ENCODE measurements at places on chromosomes 1 and 21. TPM values are rescaled to one million over a fixed set of nuclear protein-coding genes. Genes with fewer than 3 reads are reported as not detected.

DNA sequence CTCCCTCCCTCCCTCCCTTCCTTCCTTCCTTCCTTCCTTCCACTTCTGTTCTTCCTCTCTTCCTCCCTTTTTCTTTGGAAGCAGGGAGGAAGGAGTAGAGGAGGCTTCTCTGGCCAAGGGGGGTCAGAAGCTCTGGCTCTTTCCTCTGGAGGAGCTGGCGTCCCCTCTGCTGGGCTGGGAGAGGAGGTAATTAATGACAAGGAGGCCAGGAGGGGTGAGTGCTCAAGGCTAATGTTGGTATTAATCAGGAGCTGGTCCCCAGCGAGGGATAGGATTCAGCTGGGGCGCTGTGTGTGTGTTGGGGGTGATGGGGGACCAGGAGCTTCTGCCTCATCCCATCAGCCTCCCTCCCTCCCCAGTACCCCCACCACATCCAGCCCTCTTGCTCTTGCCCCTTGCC is 6.2 kb upstream of the PEAR1 start:
- DNase-seq = no peak

DNA sequence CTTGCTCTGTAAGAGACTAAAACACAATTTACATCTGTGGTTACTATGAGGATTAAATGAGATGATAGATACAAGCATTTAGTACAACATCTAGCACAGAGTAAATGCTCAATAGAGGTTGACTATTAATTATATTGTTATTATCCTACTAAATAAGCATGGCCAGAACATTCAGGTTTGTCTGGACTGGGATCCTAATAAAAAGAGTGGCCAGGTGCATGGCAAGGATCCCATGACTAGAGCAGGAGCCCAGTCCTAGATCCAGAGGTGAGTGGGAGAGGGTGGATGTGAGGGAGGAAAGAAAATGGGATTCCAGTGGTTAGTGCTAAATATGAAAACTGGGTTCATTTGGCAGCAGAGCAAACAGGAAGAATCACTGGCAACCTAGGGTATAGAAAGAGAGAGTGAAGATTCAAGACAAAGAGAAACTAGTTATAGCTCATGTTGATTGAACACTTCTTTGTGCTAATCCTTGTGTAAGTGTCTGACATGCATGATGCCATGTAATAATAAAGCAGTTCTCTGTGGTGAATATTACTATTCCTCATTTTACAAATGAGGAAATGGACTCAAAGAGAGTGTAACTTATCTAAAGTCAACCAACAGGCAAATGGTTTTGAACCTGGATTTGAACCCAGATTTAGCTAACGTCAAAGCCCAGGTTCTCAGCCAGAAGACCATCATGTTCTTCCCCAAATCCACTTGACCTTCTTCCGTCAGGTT is 71.1 kb upstream of the FGGY start:
- no peak for DNase-seq

DNA sequence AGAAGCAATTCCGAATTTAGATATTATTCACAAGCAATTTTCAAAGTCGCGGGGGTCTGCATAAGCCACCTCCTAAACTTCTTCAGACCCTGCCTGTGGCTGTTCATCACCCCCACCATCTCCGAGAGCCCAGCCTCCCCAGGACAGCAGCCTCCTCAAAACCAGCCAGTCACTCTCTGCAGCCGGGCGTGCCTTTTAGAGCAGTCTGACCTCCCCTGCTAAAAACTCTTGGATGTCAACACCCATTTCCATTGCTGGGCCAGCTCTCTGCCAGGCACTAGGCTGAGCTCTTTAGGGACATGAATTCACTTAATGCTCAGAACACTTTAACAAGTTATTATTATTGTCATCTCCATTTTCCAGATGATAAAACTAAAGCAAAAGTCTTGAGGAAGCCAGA is 11.7 kb downstream of the ADPRS start:
- no peak for DNase-seq

DNA sequence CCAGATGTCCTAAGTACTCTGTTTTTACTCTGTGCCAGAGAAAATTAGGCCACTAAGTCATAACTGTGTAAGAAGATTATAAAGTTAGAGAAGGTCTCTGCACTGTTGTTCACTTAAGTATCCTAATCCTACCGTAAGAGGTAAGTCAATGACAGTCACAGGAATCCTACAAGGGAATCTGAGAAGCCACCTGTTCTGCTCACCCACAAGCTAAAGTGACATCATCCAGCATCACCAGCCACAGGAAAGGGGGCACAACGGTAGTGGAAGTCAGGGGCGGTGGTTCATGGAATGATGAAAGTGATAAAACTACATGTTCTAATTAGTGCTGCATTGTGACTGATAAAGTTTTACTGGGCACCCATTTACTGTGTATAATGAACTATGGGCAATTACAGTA is 92.7 kb downstream of the PLD5 start:
- no peak for DNase-seq

- no peak for DNase-seq
Observed at GRCh38 chr21:40433538-40433937, 413.4 kb downstream of the DSCAM start.

GRCh38 chr1:92486251-92487077 is at the start of gene GFI1:
Gene GFI1, minus strand, starts transcription at chr1:92486925. Its CDS starts 3,438 bp downstream, at chr1:92483487.
- peak; percentile 70 for DNase-seq

GRCh38 chr1:100578201-100578600 is 40.3 kb downstream of the GPR88 start:
- DNase-seq = no peak

DNA sequence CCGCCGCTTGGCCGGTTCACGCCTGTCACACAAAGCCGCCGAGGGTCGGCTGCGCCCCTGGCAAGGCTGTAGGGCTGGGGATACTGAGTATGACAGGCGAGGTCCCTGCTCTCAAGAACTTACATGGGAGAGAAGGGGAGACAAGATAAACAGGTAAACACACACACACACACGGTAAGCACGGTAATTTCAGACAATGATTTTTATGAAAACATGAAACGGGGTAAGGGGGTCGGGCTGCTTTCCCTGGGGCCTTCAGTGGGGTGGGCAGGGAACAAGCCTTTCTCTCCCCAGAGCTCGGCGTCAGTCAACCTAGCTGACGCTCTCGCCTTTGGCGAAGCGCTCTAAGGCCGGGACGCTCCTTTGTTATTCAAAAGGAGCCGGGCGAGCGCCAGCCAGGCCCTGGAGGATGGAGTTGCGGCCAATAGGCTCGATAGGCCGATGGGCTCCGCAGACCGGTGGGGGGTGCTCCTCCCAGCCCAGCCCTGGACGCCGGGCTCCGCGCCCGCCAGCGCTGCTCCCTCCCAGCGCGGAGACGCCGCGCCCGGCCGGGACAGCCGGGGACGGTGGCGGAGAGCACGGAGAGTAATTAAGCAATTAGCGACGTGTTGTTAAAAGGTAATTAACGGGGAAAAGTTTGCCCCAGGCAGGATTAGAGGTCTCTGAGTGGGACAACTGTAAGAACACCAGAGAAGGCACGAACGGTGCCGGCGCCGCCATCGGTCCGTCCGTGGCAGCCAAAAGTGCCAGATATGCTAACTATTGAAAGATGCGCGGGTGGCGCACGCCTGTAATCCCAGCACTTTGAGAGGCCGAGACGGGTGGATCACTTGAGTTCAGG is 950 bp upstream of the INKA2 start:
- DNase-seq = no peak

GRCh38 chr1:19405761-19406487 is 79.4 kb downstream of the CAPZB start:
- DNase-seq = peak; percentile 57

DNA sequence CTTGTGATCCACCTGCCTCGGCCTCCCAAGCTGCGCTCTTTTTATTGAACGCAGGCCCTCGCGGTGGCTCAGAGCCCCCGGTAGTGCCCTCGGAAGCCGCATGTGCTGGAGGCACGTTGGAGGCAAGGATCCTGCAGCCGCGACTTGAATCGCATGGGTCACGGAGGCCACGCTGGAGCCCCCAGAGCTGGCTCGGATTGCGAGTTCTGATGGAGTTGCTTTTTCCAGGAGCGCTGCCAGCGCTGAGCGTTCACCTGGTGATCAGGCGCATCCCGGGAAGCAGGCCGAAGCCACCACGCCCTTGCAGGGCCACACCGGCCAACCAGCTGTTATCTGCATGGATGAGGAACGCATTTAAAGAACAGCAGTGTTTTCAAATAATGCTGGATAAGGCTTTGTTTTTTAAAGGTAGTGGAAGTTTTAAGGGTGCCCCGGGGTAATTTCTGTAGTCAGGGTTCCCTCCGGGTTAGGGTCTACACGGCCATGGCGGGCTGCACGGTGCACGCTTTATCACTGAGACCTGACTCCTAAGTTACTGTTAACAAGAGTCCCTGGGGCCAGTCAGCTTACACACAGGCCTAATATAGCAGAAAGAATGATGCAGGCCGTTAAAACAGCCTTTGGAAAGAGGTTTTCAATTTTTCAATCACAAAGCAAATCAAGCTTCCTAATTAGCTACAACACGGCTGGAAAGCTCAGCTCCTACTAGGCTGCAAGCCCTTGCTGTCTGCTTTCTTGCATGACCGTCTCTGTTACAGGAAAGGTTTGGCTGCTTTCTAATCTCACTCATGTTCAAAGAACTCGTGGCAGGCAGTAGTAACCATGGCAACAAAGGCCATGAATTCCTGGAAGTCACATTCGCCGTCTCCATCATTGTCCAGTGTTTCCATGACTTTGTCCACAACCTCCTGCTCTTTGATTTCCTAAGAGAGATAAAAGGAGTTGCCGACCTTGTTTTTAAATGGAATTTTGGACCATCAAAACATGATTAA is 6.0 kb downstream of the S100B start:
- DNase-seq = peak; percentile 81

- DNase-seq = no peak
Observed at GRCh38 chr1:156110252-156110651, 4.3 kb upstream of the LMNA start.

- DNase-seq = no peak
Observed at GRCh38 chr1:182381962-182382819, 9.4 kb downstream of the GLUL start.

DNA sequence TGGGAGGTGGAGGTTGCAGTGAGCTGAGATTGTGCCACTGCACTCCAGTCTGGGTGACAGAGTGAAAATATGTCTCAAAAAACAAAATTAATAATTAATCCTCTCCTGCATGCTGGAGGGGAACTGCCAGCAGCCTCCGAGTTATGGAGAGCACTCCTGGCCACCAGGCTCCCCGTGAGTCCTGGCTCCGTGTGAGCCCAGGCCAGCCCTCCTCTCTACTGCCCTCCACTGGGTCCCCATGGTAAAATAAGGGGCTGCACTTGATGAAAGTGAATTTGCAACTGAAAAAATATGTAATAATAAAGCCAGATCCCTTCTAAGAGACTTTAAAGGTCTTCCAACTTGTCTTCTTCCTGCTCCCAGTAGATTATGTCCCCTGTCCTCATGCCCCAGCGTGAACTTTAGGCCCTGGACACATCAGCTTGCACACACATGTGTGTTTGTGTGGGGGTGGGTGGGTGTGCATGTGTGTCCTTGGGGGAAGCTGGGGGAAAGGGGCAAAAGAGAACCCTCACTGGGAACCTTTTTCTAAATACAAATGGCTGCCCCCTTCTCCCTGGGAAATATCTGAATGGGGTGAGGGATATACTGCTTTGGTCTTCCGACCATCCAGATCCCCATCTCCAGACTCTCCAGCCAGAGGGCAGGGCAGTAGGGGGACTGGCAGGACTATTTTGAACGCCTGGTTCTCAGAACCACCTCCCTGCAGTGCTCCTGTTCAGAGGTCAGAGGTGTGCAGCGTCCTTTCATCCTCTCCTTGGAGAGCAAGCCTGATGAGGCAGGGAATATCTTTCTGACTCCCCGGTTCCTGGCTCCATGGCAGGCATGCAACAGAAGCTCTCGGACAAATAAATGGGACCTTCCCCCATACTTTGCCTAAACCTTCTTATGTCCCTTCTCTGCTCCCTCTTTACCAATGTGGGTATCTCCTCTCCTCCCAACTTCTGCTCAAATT is 26.2 kb downstream of the NEK2 start:
- no peak for DNase-seq

DNA sequence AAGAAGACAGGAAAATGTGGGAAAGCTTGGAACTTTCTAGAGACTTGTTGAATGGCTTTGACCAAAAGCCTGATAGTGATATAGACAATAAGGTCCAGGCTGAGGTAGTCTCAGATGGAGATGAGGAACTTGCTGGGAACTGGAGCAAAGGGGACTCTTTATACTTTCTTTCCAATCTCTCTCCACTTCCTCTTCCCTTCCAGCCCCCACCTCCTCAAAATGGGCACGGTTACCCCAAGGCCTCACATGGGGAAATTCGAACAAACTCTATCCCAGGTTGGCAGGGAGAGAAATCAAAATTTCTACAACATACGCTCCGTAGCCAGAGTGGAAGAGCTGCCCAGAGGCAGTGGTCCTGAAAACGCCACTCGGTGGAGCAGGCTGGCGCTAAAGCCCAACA is 15.2 kb downstream of the PPT1 start:
- DNase-seq = no peak

DNA sequence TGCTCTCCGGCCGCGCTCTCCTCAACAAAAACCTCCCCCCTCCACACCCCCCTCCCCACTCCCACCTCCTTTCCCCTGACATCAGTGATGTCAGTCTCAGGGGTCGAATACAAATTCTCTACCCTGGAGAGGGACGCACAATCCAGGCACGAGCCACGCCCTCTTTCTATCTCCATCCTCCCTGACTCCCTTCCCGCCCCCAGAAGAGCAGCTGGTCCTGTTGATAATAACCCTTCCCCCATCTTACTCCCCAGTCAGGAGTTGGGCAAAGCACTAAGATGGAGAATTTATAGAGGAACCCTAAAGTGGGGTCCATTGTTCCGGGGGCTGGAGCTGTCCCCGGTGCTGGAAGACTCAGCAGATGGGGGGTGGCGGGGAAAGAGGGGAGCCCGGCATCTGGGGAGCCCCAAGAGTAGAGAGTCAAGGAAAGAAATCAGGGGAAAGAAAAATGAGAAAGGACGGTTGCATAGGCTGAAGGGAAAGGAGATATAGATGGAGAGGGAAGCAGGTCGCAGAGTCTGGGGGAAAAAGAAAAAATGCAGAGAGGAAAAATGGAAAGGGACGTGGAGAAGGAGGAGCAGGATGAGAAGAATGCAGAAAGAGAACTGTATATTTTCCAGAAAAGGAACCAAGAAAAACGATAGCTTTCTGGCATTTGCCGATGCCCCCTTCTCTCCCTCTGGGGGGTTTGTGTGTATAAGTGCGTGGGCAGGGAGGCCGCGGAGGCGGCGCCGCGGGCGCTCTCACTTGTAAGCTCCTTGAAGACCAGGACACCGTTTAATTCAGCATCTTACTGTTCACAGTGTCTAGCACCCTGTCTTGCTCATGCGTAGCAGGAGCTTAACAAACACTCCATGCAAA is at the start of gene CELF3:
CELF3 (minus strand) TSS at position 33 of the 861 bp plus-strand sequence. CDS start 783 bp downstream, outside the sequence.
- peak; percentile 52 for DNase-seq

GRCh38 chr21:42465008-42465802 is 30.8 kb downstream of the RSPH1 start:
- no peak for DNase-seq

- DNase-seq = peak; percentile 47
Observed at GRCh38 chr1:205335692-205336091, 14.1 kb upstream of the NUAK2 start.

- no peak for DNase-seq
Observed at GRCh38 chr1:21066356-21067012, 110.2 kb downstream of the EIF4G3 start.

PSEN2 gene
- polyA plus RNA-seq = 107 TPM

PTGFR gene
- polyA plus RNA-seq = 29.9 TPM

SPATA17 gene
- 2.6 TPM for polyA plus RNA-seq

TCP10L gene
- polyA plus RNA-seq = 1.1 TPM

IL22RA1 gene
- polyA plus RNA-seq = 2.2 TPM

LPAR3 gene
- 0.12 TPM for polyA plus RNA-seq
